ENCODE measurements at places on chromosomes 6 and 20. TPM values are rescaled to one million over a fixed set of nuclear protein-coding genes. Genes with fewer than 3 reads are reported as not detected.

The SCGN gene
- not detected for total RNA-seq

The CCM2L gene
- total RNA-seq, result not detected

DNA sequence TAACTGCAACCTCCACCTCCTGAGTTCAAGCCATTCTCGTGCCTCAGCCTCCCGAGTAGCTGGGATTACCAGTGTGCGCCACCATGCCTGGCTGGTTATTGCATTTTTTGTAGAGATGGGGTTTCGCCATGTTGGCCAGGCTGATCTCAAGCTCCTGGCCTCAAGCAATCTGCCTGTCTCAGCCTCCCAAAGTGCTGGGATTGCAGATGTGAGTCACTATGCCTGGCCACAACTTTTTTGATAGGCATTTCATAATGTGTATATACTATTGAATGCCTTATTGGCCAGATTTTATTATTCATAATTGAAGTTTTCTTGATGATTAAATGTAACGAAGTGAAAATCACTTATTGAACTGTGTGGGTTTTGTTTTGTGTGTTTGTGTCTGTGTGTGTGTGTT lies 27.9 kb downstream of the FIG4 start:
- no peak for DNase-seq

The INSM1 gene
- not detected for total RNA-seq

DNA sequence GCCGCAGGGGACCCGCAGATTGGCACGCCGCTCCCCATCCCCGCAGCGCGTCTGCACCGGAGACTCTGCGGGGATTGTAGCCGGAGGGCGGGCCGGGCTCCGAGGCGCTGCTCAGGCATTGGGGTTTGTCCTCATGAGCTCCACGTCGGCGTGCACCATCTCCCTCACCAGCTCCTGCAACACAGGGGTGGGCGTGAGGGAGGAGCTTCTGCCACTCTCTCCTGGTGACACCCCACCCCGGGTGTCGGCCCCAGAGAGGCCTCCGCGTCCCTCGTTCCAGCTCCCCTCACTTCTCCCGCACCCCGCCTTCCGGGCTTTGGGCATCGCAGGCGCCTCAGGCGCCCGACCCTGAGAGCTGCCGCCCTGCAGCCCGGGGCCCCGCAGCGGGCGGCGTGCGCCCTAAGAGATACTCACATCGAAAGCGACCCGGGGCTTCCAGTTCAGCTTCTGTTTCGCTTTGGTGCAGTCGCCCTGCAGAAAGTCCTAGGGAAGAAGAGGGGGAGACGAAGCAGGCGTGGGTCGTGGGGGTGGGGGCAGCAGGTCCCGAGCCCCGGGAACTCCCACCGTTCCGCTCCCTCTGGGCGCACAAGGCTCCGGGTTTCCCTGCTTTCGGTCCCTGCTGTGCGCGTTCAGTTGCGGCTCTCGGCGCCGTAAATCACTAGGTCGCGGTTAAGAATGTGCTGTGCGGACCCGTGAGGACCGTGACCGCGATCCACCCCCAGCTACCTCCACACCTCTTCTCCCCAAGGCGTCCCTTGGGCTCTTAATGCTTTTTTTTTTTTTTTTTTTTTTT lies 14.5 kb downstream of the FOXC1 start:
- peak; percentile 96 for DNase-seq

GRCh38 chr6:112253498-112253840 lies 898 bp downstream of the LAMA4 start:
- peak; percentile 47 for DNase-seq

DNA sequence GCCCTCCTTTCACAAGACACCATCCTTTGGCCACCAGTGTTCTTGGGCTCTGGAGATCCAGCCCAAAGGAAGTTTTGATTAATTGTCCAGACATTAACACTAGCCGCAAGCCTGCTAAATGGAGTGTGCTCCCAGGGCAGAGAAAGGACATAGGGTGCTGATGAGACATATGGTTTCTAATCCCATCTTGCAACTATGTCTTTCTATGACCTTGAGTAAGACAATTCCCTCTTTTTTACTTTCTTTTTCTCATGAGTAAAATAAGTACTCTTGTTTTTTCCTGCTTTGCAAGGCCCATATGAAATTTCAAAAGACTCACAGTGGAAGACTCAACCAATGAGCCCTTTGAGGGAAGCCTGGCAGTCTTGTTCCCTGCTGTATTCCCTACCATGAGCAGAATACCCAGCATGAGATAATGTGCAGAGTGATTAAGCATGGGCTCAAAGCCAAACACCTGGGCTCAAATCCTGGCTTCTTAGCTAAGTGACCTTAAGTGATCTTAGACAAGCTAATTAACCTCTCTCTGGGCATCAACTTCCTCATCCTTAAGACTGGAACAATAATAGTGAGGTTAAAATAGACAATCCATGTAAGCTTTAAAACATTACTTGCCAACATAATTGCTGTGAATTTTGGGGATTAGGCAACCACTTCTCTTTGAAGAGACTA lies at the start of gene WFDC10B:
Gene WFDC10B (minus strand): TSS at position 51 of the 669 bp plus-strand sequence. CDS start 19,027 bp downstream, outside the sequence.
- DNase-seq, result no peak

- DNase-seq, result no peak
Measured at GRCh38 chr20:22466447-22467171, 117.8 kb downstream of the FOXA2 start.
